ENCODE measurements at places on chromosomes 1 and 21.

- no peak for DNase-seq
These were observed 4.1 kb upstream of the PRDM16 start for GRCh38 chr1:3064901-3065300.

- no peak for DNase-seq
These were observed 163.3 kb downstream of the ETS2 start for GRCh38 chr21:38968887-38969543.

DNA sequence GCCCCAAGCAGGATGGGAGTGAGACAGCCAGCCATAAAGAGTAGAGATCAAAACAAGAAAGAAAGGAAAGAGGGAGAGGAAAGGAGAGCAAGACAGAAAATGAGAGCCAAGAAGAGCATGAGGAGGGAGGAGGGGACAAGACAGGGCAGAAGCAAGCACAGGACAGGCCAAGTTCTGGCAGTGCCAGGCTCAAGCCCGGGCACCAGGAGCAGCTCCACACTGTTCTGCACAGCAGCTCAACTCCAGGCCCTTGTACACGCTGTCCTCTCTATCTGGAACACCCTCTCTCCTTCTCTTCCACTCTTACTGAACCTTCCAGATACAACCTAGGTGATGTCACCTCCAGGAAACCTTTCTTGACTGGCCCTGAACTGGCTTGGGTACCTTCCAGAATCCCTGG, 11.7 kb downstream of the IFFO2 start:
- DNase-seq = no peak

DNA sequence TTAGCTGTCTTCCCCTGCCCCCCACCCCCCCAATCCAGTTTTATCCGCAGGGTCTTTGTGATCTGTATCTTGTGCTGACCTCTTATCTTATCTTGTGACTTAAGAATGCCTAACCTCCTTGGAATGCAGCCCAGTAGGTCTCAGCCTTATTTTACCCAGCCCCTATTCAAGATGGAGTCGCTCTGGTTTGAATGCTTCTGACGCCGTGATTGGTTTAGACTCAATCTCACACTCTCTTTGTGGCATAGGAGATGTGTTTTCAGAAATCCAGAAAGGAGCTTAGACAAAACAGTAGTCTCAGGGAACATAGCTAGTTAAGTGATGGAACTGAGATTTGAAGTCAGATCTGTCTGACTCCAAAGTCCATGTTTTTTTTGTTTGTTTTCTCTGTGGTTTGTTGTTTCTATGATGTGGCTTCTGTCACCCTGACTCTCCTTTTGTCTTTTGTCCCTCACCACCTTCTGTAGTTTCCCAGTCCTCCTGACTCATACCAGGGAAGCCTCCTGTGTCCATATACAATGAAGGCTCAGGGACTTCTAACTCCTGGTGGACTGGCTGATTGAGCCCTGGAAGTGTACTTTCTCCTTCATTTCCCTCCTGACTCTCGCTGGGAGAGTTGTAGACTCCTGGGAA, 18.1 kb upstream of the USP24 start:
- DNase-seq = no peak

DNA sequence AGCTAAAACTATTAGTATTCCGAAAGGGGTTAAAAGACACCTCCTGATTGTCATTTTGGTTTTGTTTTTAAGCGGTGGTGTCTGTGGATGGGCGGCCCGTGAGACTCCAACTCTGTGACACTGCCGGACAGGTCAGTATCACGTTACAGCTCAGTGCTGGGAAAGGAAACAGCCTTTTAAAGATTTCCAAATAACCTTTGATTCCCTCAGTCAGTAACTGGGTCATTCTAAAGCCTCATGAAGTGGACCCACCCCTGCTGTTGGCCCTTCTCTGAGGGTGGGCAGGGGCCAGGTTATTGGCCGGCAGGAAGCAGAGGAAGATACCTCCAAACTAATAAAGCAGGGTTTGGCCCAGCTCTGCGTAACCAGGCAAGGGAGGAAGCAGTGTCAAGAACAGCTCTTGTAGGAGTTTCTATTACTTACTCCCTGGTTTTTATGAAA, 2.3 kb downstream of the RHOU start:
- DNase-seq = no peak

DNA sequence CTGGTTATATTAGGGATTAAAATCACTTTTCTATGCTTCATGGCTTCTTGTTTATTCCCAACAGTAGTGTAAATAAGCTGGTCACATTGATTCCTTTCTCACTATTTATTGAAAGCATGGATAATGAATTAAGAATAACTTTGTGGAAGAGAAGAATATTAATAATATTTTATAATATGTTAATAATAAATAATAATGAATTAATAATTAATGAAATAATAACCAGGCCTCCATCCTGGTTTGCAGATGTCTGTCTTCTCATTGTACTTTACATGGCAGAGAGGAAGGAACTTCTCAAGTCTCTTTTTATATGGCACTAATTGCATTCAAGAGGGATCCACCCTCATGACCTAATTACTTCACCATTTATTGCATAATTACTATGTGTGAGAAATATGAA, 473.5 kb downstream of the PTPRC start:
- no peak for DNase-seq

DNA sequence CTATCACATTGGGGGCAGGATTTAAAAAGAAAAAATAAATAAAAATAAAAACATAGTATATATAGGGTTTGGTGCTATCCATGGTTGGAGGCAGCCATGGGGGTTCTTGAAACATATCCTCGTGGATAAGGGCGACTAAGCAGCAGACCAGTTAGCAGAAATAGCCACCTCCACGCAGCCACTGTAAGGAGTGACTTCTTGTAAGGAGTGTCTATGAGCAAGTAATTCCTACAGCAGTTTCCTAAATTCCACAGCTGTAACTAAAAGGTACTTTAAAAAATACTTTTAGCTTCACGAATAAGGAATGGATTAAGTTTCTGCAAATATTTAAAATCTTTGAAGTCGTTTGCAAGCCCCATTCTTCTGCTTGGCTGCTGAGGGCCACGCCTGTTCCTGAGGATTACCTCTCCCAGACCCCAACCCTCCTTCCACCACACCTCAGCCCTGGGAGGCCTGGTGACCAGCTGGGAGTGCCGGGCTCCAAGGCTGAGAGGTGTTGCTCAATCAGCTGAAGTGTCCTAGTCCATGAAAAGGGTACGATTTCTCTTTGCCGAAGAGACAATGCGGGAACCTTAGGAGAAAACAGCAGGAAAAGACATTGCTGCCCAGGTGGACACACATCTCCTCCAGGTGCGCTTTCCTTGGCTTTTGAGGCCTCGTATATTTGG, 115.3 kb downstream of the ADSS2 start:
- no peak for DNase-seq

Data from stimulated activated CD8-positive, alpha-beta memory T cell treated with anti-CD3 and anti-CD28 coated beads, Interleukin-4, amount 100 ng/mL, for 1 hour (primary cell).